ENCODE measurements at places on chromosomes 12 and 14.

DNA sequence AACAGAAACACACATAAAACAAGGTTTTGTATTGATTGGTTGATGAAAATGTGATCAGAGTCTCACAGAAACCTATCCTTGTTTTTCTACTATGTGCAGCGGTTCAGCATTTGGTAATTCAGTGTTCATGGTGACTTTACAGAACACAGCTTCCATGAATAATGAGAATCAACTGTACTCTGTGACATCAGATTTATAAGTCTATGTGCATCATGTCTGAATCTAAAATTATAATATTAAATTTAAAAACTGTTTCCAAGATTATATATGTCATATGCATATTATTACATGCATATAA is 104.3 kb downstream of the SLC16A7 start:
- DNase-seq, result no peak

DNA sequence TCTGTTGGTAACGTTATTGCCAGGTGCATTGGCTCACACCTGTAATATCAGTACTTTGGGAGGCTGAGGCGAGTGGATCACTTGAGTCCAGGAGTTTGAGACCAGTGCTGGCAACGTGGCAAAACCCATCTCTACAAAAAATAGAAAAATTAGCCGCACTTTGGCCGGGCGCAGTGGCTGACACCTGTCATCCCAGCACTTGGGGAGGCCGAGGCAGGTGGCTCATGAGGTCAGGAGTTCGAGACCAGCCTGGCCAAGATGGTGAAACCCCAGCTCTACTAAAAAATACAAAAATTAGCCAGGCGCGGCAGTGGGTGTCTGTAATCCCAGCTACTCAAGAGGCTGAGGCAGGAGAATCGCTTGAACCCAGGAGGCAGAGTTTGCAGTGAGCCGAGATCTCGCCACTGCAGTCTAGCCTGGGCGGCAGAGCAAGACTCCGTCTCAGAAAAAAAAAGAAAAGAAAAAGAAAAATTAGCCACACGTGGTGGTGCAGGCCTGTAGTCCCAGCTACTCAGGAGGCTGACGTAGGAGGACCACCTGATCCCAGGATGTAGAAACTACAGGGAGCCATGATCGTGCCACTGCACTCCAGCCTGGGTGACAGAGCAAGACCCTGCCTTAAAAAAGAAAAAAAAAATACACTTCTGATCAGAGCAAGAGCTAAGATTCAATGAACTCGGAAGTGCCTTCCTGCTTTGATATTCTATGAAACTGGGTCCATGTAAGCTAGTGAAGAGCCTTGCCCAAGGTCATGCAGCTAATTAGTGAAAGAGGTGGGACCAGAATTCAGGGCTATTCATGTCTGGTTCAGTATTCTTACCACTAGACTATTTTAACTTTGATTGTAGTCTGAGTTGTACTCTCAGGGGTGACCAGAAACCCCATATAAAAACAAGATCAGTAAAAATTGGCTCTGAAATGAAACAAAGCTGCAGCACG is 4.2 kb upstream of the RNASE8 start:
- no peak for DNase-seq

DNA sequence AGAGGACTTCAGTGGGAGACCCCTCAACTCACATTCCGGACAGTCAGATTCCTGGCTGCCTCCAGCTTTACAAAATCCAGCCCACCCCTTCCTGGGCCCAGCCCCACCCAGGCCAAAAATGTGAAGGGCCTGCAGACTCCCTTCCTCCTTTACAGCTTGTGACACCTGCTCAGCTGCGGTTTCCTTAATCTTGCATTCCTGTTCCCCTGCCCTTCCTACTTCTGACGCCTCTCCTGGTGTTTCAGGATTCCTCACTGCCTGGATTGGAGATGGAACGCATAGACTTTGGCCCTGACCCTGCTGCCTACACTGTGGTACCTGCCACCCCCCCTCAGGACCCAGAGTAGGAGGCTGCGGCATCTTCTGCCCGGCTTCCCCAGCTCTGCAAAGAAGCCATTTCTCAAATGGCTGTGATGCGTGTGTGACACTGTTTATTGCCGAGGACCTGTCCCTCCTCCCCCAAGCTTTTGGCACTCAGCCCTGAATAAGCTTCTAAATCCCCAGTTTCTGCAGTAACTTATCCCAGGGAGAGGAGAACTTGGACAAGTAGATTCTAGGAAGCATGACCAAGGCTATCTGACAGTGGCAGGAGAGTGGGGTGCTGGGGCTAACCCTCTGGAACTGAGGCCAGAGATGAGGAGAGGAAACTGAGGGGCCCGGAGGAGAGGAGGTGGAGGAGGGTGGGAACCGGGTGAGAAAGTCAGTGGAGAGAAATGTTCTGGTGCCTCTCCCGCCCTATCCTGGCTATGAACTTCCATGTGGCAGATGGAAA is 24.9 kb upstream of the BCDIN3D start:
- DNase-seq, result no peak

DNA sequence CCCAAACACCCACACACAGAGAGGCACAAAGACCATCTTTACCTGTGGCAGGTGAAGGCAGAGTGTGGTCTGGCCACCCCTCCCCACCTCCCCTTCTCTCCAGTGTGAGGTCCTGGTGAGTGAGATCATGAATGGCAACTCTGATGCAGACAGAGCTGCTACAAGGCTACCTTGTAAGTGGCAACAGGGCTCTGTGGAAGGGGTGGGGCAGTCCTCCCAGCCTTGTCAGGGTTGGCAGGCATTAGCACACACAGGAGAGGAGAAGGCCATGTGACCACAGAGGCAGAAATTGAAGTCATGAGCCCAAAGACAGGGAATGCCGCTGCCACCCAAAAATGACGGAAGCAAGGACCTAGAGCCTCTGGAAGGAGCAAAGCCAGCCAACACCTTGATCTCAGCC is 30.7 kb downstream of the VWF start:
- DNase-seq, result no peak

- no peak for DNase-seq
Measured at GRCh38 chr12:95574799-95575452, 23.6 kb upstream of the USP44 start.

- DNase-seq, result no peak
Measured at GRCh38 chr12:25887367-25887766, 71.1 kb upstream of the RASSF8 start.

DNA sequence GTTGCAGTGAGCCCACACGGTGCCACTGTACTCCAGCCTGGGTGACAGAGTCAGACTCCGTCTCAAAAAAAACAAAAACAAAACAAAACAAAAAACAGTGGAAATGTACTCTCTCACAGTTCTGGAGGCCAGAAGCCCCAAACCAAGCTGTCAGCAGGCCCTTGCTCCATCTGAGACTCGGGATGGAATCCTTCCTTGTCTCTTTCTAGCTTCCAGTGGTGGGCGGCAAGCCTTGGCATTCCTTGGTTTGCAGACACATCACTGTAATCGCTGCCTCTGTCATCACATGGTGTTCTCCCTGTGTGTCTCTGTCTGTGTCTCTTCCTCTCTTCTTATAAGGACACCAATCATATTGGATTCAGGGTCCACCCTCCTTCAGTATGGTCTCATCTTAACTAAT is 6.4 kb downstream of the TNS2 start:
- DNase-seq, result no peak

DNA sequence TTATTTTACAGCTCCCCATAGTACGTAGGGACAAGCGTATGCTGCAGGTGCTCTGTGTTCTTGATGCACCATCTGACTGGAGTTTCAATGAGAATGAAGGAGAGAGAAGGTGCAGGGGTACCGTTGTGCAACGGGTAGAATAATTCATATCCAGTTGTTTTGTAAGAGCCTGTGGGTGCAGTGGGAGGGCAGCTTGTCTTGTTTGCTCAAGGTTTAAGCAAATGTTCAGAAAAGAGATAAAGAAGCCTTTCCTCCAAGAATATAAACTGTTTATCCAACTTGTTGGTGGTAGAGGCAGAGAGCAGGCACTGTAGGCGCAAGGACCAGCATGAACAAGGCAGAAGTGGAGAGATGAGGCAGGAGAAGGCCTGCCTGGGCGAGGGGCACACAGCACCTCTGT is 64.2 kb downstream of the ADCK1 start:
- DNase-seq, result no peak

DNA sequence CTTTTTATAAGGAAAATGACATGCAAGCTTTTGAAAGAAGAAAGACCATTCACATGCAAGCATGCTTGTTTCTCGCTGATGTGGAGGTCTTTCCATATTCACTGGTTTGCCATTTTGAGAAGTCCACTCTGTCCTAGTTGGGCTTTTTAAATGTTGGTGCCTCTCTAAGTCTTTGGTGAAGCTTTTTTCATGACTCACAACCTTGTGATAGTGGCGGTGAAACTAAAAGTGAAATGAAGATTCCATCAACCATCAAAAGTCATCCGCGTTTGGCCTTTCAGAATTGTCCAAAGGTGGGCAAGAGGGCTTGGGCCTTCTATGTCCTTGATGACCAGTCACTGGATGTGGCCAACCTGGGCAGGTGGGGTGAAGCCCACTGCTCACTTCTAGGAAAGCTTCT is 4.3 kb downstream of the LRRC74A start:
- DNase-seq, result no peak

GRCh38 chr12:45988264-45988663 is 2.1 kb downstream of the SCAF11 start:
- DNase-seq, result no peak

- no peak for DNase-seq
Measured at GRCh38 chr14:68020493-68020892, 200.9 kb downstream of the RAD51B start.

DNA sequence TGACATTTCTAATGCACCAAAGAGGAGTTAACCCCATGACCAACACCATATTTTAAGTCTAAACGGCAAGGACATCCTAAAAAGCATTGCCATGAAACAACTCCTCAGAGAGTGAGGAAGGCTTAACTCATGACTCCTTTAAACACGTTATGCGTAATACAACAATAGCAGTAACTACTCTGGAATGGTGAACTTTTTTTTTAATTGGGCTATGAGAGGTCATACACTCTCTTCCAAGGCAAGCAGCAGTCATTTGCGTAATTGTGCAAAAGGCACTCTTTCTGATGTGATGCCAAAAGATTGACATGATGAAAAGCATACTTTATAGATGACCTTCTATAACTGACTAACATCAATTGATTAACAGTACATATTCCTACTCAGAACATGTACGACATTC is 39.4 kb downstream of the RHOJ start:
- DNase-seq, result no peak

- DNase-seq, result no peak
Measured at GRCh38 chr14:100673085-100673806, 53.4 kb upstream of the DLK1 start.

DNA sequence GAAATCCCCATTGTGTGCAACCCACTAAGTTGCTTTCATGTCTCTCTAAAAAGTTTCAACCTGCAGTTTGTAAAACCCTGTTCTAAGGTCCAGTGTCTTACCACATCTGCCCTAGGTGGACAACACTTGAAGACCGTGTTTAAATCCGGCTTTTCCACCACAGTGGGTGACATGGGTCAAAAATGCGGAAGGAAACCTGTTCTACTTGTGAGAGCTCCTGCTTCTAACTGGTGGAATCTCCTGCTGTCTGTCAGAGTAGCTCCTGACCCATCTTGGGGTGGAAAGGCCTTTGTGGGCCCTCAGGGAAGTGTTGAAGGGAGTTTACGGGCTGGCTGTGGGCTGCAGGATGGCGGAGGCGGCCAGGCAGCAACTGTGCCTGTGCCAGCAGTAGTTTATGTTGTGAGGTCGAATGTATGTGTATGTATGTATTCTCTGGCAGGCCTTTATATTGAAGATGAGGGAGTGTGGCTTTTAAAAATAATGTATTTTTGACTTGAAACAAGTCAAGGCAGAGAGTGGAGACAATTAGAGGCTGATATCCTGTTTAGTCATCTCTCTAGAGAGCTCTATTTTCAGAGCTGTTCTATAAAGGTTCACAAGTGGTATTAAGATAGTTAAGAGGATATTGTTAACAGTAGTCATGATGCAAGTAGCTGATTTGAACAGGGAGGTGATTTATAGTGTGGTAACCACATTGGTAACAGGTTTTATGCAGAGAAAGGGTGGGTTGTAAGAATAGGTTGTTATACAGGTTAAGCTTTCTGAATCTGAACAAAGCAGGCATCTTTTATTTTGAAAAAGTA is 67.0 kb downstream of the PRKCH start:
- no peak for DNase-seq

- DNase-seq, result no peak
Measured at GRCh38 chr14:95664546-95664945, 21.7 kb upstream of the TCL1B start.

DNA sequence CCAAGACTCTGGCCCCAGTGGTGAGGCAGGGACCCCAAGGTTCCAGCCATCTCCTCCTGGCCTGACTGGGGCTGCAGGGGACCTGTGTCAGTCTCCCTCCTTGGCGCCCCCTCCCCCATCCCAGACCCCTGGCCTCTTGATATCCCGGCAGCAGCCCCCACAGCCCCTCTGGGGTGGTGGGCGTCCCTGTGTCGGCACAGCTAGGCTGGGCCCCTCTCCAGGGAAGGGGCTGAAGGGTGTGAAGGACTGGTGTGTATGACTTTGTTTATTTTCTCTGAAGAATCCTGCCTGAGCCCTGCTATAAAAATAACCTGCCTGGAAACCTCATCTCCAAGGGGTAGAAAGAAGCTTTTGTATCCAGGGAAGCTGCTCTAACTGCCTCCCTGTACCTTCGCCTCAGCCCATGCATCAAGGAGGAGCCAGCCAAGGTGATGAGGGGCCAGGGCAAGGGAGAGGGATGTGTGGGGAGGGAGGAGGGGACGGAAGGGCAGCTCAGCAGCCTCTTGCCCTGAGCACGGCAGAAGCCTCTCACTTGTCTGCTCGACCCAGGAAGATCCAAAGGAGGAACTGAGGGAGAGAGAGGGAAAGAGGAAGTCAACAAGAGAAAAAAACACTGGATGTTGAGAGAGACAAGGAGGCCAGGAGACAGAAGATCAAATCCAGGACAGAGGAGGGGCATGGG is 25.4 kb upstream of the COL2A1 start:
- no peak for DNase-seq

DNA sequence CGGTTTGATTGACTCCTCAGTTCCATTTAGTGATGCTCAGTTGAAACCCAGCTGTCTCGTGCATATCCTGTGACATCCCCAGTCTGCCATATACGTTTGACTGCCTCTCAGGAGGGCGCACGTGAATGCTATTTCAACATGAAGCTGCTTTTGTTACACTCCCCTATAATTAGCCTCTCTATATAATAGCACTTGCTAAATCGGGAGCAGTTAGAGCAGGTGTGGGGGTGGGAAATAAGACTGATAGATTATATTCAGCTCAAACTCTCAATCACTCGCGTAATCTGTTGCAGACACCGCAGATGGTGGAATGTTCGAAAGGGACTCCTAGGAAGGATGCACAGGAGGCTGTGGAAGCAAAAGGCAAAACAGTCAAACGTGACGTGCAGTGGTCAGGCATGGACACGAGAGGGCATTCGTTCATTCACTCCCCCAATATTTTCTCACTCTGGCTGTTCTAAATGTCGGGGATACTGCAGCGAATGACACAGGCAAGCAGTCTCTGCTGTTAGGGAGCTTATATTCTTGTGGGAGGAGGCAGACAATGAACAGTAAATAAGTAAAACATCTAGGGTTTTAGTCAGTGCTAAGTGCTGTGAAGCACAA is 29.8 kb downstream of the KCNA1 start:
- no peak for DNase-seq

GRCh38 chr12:2334271-2334670 is 281.5 kb downstream of the CACNA1C start:
- DNase-seq, result no peak

- no peak for DNase-seq
Measured at GRCh38 chr12:77925536-77926108, 94.9 kb downstream of the NAV3 start.

GRCh38 chr14:56284641-56285040 is 166.4 kb downstream of the PELI2 start:
- DNase-seq, result no peak
